ENCODE measurements at places on chromosomes 16 and 17.

DNA sequence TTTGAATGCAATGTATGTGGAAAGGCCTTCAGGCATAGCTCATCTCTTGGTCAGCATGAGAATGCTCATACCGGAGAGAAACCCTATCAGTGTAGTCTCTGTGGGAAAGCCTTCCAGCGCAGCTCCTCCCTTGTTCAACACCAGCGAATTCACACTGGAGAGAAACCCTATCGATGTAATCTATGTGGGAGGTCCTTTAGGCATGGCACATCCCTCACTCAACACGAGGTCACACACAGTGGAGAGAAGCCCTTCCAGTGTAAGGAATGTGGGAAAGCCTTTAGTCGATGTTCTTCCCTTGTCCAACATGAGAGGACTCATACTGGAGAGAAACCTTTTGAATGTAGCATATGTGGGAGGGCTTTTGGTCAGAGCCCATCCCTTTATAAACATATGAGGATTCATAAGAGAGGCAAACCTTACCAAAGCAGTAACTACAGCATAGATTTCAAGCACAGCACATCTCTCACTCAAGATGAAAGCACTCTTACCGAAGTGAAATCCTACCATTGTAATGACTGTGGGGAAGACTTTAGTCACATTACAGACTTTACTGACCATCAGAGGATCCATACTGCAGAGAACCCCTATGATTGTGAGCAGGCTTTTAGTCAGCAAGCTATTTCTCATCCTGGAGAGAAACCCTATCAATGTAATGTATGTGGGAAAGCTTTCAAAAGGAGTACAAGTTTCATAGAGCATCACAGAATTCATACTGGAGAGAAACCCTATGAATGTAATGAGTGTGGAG, 24.7 kb downstream of the ZFP90 start:
- DNase-seq, result no peak

- DNase-seq, result no peak
Observed at GRCh38 chr16:67483731-67484525, 581 bp upstream of the AGRP start.

DNA sequence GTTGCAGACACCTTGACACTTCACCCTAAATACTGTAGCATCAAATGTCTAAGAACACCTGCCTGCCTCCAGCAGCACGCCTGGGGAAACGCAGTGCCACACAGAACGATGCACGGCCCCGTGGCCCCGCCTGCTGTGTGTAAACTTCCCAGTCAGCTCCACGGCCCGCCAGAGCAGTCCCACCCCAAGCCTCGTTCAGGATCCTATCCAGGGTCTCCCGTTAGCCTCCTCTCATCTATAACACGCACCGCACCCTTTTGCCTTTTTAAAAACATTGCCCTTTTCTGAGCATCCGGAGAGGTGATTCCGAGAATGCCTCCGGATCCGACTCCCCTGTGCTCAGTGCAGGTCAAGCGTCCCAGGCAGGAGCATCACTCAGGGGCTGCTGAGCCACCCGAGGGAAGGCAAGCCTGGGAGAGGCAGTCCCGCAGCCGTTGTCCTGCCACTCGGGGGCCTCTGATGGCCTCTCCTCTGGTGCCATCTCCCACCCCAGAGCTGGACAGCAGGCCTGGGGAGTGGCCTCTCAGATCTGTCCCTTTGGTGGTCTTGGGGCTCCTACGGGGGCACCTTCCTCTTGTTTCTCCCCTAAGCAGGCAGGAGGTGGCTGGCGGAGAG, 37.9 kb upstream of the SLC38A10 start:
- DNase-seq, result no peak

DNA sequence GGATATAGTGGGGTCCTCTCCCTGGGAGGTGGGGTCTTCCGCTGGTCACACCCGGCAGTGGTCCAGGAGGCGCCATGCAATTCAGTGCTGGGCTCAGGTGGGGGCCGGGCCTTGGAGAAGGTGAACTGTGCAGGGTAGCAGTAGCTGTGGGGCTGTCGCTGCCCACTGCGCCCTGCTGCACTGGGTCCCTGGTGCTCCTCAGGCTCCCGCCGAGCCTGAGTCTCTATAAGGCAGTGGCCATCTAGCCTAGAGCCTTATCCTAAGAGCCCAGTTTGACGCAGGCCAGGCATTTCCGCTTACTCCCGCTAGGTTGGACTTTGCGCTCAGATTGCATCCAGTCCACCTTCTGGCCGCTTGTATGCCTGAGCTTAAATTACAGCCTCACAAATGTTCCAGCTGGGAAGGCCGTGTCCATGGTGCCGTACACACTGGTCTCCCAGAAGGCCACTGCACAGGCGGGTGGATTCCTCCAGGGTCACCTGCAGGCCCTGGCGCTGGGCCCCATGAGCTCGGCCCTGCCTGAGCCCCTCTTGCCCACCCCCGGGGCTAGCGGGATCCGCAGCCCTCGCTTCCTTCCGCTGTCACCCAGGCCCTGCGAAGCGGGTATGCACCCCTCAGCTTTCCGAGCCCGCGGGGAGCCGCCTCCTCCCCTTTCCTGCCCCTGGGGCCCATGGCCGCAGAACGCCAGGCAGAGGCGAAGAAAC, 1762.2 kb downstream of the TP53TG3F start:
- no peak for DNase-seq

DNA sequence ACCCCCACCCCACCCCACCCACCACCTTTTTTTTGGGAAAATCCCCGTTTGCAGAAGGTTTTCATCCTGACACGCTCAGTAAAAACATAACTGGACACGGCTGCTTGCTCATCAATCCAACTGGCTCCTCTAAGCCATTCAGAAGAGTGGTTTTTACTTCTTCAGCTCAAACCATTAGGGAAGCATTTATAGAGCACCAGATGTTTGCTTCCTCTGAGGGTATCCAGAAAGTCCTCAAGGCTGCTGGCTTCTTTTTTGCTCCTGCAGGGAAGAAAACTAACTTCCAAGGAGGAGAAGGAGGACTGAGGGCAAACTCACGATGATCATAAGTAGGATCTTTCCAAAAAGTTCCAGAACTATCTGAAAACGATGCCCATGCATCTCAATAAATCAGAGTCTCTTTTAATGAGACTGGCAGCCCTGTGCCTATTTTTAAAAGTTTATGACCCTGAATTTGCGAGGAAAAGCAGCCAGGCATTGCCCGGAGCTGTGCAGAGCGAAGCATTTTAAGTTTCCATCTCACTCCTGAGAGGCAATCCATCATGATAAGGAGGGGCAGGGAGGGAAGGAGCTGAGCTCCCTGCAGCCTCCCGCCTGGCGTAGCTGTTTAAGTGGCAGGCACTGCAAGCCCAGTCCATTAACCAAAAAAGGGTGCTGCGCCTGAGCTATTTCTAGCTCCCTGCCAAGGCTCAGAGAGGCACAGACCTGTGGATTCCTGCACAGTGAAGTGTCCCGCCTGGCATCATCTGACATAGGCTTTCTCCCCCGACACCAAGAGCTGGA, 146.3 kb upstream of the FOXF1 start:
- DNase-seq, result no peak
